ENCODE measurements at places on chromosomes 5 and 9.
A peak's percentile ranks its signal among the peaks of the same experiment; 100 is the strongest.

DNA sequence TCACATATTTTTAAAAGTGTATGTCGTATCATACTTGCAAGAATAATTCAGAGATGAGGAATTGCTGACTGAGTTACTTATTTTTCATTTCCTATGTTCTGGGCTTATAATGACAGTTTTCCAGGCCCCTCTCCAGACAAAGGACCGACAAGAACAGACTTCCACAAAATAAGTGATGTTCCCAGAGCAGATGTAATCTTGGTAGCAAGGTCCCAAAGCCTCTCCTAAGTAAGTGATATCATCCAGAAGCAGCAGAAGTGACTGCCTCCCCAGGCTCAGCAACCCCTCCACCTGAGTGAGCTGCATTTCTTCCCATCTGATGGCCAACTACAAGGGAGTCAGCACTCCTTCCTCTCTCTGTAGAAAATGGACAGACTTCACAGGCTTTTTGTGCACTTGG is 57.1 kb downstream of the SEMA6A start:
- no peak for DNase-seq

- DNase-seq = no peak
Measured at GRCh38 chr9:74309654-74310053, 187.5 kb upstream of the RORB start.

GRCh38 chr9:76036762-76037161 is 146.3 kb downstream of the PCSK5 start:
- DNase-seq = no peak

GRCh38 chr9:136204838-136205706 is at the start of gene LHX3:
Gene LHX3, minus strand, starts transcription at chr9:136205128. Its CDS starts 116 bp downstream, at chr9:136205012.
- peak; percentile 9 for DNase-seq

DNA sequence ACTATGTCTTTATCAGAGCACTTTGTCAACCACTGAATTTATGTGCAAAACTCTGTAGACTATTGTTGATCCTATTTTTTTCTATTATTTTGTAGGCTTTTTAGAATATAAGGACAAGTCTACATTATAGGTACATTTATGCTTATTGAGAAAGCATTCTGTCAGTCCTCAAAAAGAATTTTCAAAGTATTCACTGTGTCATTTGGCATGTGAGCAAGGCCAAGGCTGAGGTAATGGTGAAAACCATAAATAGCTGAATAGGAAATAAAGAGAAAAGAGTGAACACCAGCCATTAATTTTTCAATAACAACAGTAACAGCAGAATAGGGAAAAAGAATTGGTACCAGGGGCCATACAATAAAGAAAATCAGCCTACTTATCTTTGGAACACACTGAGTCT is 21.0 kb downstream of the SKIC3 start:
- DNase-seq = no peak

- DNase-seq = peak; percentile 68
Measured at GRCh38 chr9:21559402-21560280, 77.5 kb upstream of the IFNE start.

All from endothelial cell of umbilical vein (primary cell).